ENCODE measurements at places on chromosomes 1 and 21.

- no peak for DNase-seq
Measured at GRCh38 chr1:65756616-65757015, 36.1 kb upstream of the PDE4B start.

GRCh38 chr1:180231936-180232335, 1.9 kb downstream of the LHX4 start:
- DNase-seq: no peak

GRCh38 chr1:30642391-30643120, 80.8 kb downstream of the MATN1 start:
- no peak for DNase-seq

DNA sequence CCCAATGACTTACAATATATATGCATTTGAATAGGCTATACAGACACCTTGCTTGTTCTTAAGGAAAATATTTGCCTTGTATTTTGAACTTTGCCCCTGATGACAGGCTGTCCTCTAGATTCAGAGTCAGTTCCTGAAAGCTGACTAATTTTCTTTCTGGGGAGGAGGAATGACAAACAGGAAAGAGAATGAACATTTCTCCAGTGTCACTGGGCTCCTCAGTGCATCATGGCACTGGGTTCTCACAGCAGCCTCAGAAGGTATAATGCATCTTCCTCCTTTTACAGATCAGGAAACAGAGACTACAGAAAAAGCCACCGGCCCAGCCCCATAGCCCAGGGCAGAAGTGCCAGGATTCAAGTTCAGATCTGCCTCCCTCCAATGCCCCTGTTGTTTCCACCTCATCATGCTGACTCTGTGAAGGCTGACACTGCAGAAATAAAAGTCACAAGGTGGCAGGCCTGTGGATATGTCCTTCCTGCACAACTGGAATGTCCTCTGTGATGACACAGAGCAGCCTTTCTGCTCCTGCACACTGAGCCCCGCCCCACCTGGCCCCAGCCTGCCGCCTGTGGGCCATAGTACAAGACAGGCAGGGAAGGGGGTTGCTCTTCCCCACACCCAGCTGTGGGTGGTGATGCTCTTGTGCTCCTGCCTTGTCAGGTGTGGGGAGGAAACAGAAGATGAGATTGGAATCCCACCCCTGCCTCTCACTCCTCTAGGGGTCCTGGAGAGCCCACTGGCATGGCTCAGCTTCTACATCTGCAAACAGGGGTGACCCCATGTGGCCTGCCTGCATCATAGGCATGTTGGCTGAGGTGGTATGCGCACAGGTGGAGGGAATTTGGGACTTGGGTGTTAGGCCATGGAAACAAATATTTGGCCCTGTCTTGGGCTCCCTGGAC, 6.4 kb downstream of the TTC22 start:
- no peak for DNase-seq

DNA sequence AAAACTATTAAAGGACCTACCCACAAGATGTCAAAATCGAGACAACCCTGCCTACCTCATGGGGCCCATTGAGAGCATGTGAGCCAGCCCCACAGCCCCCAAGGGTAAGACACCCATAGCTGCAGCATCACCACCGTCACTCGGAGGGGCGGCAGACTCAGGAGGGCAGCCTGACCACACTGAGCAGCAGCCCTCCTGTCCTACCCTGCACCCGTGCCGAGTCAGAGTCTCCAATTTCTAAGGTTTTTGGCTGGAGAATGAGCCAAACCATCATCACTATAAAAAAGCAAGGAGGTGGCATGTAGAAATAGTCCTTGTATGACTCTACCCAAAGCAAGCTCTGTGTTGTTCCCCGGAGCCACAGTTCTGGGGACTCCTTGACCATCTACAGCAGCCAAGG, 94.7 kb downstream of the SSBP3 start:
- DNase-seq: no peak

GRCh38 chr1:206909883-206910318, 11.8 kb downstream of the FCMR start:
- no peak for DNase-seq

DNA sequence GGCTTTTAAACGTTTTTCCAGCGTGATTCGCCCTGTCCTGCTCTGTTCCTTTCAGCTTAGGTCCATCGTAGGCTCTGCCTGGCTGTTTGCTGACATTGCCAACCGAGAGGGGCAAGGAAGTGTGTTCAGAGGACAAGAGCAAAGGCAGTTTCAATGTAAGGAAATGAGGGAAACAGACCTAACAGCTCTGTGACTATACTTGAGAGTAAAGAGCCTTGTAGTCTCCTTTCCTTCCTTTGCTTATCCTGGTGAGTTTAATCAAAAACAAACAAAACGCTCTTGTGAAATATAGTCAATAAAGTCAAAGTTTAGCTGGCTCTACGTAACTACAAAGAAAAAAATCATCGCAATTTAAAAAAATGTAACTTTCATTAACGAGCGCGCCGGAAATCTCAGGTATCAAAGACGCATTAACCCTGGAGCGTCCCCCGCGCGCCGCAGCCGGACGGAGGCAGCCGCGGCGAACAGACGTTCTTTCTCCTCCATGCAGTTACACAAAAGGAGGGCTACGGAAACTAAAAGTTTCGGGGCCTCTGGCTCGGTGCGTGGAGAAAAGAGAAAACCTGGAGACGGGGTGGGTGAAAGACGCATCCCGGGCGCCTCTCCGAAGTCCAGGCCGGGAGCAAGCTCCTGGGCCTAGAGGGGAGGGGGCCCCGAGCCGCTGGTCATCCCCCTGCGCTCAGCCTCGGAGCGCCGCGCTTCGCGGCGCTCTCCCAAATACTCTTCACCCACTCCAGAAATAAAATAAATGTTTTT, 617 bp upstream of the ADGRL2 start:
- DNase-seq: no peak
